ENCODE measurements at places on chromosomes 5 and 9. TPM values are rescaled to one million over a fixed set of nuclear protein-coding genes. Genes with fewer than 3 reads are reported as not detected.

Gene ACTL7B
- not detected for polyA plus RNA-seq

Gene PTCD2
- 12.2 TPM for polyA plus RNA-seq

Gene FOXD4L3
- polyA plus RNA-seq = not detected

Gene PCDHGA12
- 1.5 TPM for polyA plus RNA-seq

Gene CTXN3
- polyA plus RNA-seq = not detected

Gene SIL1
- 47.8 TPM for polyA plus RNA-seq

Gene SLC6A18
- polyA plus RNA-seq = 0.53 TPM

Gene C9orf152
- polyA plus RNA-seq = 0.45 TPM

Gene RELL2
- polyA plus RNA-seq = 1.1 TPM

Gene EFCAB9
- polyA plus RNA-seq = not detected

Gene CXCL14
- 23.0 TPM for polyA plus RNA-seq

Gene PAPPA
- 3.5 TPM for polyA plus RNA-seq

Gene OBP2B
- polyA plus RNA-seq = not detected

Gene LRRC19
- polyA plus RNA-seq = 19.4 TPM

Gene FBP1
- 66.0 TPM for polyA plus RNA-seq

Gene CARTPT
- polyA plus RNA-seq = not detected

Gene PCDHA1
- not detected for polyA plus RNA-seq

Gene ZNF346
- 29.4 TPM for polyA plus RNA-seq

Gene WNK2
- polyA plus RNA-seq = 28.5 TPM

Gene OR1Q1
- polyA plus RNA-seq = not detected

Gene ARHGAP26
- 14.7 TPM for polyA plus RNA-seq

Gene GEMIN5
- polyA plus RNA-seq = 22.5 TPM

Gene IL7R
- polyA plus RNA-seq = 0.45 TPM
